Stimulated activated CD4-positive, alpha-beta T cell treated with anti-CD3 and anti-CD28 coated beads, TNF-alpha, amount 100 ng/mL, for 1 hour (primary cell): ENCODE measurements at places on chromosomes 5 and 9.

DNA sequence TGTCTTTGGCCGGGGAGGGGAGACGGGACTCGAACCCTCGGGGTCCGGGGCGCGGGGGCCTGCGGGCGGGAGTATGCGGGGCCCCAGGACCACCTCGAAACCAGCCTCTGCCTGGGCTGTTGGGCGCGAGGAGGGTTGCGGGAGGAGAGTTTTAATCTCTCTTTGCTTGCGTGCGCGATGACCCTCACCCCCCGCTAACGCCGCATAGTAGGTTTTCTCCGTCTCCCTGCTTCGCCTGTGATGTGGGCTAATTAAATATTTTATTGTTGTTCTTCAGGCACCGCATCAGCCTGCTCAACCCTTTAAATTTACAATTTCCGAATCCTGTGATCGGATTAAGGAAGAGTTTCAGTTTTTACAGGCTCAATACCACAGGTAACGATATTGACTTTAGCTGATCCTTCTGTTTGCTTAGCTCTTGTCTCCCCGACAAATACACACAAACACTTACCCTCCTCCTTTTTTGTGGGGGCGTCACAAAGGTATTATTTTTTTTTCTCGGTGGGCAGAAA, 1.7 kb downstream of the TLE4 start:
- no peak for DNase-seq

- no peak for DNase-seq
Observed at GRCh38 chr5:111518777-111519176, 6.4 kb upstream of the STARD4 start.

DNA sequence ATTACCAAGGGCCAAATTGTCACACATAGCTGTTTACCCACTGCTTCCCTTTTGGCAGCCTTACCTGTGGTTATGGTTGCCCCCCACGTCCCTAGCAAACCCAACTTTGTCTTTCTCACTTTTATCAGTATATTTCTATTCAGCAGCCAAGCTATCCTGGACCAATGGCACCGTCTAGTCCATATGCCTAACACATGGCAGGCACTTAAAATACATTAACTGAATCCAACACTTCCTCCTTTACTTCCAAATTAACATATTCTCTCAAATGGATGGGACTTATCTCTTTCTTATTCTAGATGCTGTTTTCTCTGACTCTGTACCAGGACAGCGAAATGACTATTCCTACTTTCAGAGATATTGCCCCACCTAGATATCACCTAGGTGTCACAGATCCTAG, 50.9 kb upstream of the SLC44A1 start:
- DNase-seq, result no peak

DNA sequence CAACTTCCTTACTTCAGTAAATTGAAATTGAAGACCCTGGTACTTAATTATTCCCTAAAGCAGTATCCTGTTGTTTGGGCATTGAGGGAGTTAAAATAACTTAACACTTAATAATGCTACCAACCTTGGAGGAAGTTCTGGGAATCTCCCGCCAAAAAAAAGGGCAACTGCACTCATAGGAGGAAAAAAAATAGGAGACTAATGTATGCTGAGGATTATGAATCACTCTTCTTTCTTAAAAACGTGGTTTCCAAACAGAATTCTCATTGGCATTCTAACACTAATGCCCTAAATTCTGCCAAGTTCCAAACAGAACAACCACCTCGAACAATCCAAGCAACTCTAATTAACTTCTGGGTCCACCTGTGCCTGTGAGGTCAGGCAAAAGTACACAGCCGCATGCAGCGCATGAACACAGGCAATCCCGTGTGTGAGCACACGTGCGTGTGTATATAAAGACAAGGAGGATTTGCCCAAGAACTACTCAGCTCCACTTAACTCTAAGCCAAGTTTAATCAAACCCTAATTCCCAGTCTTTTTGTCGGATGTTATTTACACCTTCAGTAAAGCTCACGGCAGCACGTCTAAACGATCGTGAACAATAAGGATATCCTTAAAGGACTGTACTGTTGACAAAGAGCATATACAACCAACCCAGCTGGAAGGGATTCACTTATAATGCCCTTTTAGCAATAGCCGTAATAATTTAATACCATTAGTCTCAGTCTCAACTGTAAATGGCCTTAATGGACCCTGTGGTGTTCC, 78.4 kb downstream of the EBF1 start:
- DNase-seq, result no peak

DNA sequence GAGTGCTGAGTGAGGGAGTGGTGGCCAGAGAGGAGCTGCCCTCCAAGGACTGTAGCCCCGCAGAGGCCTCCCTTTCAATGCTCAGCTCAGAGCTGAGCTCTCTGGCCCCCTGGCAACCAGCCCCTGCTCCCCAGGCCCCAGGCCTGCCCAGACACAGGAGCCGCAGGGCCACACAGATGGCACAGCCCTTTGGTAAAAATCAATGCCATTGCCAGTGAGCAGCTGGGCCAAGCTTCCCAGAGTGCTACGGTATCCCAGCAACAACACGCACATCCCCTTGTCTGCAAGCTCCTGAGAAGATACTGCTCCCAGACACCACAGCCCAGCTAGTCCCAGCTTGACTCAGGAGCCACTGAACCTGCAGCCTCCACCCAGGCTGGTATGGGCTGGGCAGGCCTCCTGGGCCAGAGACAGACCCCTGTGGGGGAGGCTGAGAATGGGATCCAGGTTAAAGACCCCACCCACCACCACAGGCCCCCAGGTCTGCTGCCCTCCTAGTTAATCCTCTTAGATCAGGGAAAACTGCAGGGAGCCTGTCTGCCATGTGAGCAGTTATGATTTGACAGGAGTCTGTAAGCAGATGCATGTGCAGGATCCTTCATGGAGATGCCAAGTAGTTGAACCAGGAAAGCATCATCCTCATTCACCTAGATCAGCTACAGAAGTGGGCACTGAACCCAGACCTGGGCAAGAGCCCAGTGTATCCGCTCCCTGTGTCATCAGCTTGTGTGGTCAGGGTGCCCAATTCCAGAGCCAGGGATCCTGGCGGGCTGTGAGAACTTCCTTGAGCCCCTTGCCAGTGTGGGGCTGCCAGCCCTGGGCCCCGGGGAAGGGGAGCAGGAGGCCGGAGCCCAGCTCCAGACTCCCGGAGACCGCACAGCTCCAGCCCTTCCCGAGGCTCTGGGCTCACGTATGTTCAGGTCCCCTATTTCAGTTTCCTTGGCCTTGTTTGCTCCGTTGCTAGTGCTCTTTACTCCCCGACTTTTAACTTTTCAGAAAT, 26.7 kb upstream of the ADAMTS2 start:
- DNase-seq, result no peak
